Right renal pelvis (tissue), 4 donors: ENCODE measurements at places on chromosomes 16 and 17.

DNA sequence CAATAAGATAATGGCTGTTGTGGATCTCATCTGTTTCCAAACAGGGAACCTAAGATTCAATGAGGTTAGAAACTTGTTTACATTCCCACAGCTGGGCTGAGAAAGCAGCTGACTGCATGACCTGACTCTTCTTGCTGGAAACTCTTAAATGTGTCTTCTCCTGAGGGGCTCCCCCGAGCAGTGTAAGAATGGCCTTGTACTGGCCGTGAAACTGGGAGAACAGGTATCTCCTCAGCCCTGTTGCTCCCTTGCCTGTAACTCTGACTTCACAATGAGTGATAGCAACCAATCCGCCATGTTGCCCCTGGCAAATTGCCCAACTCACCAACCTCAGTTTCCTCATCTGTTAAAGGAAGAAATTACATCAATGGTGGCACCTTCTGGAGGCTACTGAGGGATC is 59.1 kb upstream of the CCL2 start:
- no peak for DNase-seq

DNA sequence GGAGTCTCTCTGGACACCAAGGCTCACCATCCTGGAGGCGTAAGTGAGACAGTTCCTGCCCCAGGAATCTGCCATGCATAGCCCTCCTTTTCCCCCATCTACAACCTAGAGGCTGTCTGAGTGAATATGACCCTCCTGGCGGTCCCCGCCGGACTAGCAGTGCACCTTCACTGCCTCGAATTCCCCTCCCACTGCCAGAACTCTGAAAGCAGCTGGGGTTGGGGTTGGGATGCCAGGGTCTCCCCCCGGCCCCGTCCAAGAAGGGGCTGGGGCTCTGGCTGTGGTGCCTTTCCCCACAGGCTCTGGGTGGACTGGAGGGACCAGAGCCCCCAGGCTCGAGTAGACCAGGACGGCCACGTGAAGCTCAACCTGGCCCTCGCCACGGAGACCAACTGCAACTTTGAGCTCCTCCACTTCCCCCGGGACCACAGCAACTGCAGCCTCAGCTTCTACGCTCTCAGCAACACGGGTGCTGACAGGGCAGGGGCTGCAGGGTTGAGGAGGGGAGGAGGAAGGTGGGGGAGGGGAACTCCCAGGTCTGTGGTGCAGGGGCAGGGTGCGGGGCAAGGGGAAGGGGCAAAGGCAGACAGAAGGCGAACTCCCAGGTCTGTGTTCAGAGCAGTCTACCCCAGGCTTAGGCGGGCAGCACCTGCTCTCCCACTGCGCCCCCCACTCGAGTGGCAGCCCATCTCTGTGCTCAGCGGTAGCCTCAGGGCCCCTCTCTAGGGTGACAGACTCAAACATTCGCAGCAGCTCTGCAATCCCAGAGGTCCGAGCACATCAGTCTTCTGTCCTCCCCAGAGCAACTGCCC is 1.2 kb downstream of the ZACN start:
- DNase-seq, result no peak

- no peak for DNase-seq
Measured at GRCh38 chr16:65757064-65757463, 609.4 kb upstream of the CDH5 start.

- no peak for DNase-seq
Measured at GRCh38 chr16:10782628-10783027, 36.0 kb downstream of the TVP23A start.

DNA sequence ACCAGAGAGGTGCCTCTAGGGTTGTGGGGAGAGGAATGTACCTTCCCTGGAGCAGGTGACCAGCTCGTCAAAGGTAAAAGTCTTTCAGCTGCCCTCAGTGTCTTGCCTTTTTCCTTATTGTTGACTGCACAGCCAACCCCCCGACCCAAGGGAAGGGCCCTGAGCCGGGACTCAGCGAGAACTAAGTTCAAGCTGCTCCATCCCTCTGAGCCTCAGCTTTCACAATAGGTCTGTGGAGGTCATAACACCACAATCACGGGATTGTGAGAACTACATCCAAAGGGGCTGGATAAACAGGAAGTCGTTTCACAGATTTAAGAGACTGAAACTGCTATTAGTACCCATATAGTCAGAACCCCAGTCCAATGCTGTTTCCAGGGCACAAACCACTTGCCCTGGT is 2.6 kb upstream of the KRT36 start:
- no peak for DNase-seq
